Choroid plexus epithelial cell (primary cell): ENCODE measurements at places on chromosomes 13 and 19.
A peak's percentile ranks its signal among the peaks of the same experiment; 100 is the strongest.

DNA sequence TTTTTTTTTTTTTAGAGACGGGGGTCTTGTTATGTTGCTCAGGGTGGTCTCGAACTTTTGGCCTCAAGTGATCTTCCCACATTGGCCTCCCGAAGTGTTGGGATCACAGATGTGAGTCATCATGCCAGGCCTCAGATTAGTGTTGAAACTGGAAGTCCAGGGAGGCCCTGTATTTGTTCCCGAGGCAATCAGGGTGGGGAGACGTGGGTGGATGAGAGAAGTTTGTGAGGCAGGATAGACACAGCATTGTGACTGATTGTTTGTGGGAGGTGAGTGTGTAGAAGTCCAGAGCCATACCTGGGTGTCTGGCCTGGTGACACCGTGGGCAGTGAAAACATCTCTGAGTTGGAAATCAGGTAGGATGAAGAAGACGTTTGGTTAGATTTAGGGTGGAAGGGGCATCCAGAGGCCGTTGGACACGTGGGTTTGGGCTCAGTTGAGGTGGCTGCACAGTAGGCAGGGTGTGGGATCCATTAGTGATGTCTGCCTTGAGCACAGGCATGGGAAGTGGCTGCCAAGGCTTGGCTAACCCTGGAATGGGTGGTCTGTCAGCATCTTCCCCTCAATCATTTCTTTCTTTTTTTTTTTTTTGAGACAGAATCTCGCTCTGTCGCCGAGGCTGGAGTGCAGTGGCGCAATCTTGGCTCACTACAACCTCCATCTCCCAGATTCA is 12.4 kb downstream of the RTN2 start:
- peak; percentile 32 for DNase-seq

GRCh38 chr13:104526561-104526960 is 1460.3 kb upstream of the SLC10A2 start:
- no peak for DNase-seq

DNA sequence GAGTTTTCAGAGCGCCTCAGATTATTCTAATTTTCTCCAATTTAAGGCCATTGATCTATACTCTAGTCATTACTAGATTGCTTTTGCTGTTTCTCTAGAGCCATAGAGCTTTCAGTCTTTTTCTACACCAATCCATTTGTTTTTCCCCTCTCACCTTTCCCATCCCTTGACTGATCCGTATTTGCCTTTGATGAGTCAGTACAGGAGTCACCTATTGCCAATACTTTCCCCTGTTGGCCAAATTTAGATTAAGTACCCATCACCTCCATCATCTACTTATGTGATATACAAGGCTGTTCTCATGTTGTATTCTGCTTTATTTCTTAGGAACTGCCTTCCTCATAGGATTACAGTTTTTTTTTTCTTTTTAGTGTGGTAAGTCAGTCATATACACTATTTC is 463.2 kb downstream of the KLF12 start:
- DNase-seq = no peak

GRCh38 chr13:41254902-41255301 is 8.5 kb downstream of the MTRF1 start:
- DNase-seq = no peak
